ENCODE measurements at places on chromosomes 6 and 20. TPM values are rescaled to one million over a fixed set of nuclear protein-coding genes. Genes with fewer than 3 reads are reported as not detected.

BEND6 gene
- 9.8 TPM for polyA plus RNA-seq

CD40 gene
- polyA plus RNA-seq = 11.6 TPM

GDAP1L1 gene
- polyA plus RNA-seq = not detected

TNFRSF6B gene
- 3.2 TPM for polyA plus RNA-seq

WFDC5 gene
- not detected for polyA plus RNA-seq

CAGE1 gene
- polyA plus RNA-seq = not detected

PACRG gene
- polyA plus RNA-seq = 0.20 TPM

PDE7B gene
- 1.7 TPM for polyA plus RNA-seq

SLPI gene
- not detected for polyA plus RNA-seq

CNKSR3 gene
- polyA plus RNA-seq = 5.6 TPM

HLA-DQA2 gene
- not detected for polyA plus RNA-seq

CHRNA4 gene
- polyA plus RNA-seq = not detected

CALHM4 gene
- not detected for polyA plus RNA-seq

ISM1 gene
- 0.12 TPM for polyA plus RNA-seq

TSBP1 gene
- polyA plus RNA-seq = not detected

UNC5CL gene
- polyA plus RNA-seq = not detected

FUT9 gene
- not detected for polyA plus RNA-seq

ELOVL2 gene
- 0.21 TPM for polyA plus RNA-seq

SLC22A3 gene
- polyA plus RNA-seq = not detected

C6orf132 gene
- 0.51 TPM for polyA plus RNA-seq

LY86 gene
- polyA plus RNA-seq = not detected

MAP7 gene
- 0.45 TPM for polyA plus RNA-seq

RAET1G gene
- 0.77 TPM for polyA plus RNA-seq

TRIM15 gene
- not detected for polyA plus RNA-seq

RBPJL gene
- not detected for polyA plus RNA-seq

HNF4A gene
- polyA plus RNA-seq = not detected

Data from BJ (cell line).